Activated CD4-positive, alpha-beta T cell treated with anti-CD3 and anti-CD28 coated beads, Interleukin-2, amount 50 U/mL, for 16 hours (primary cell): ENCODE measurements at places on chromosomes 4 and X.

- no peak for DNase-seq
These were observed 154.6 kb downstream of the GUCY2F start for GRCh38 chrX:109327251-109327650.

DNA sequence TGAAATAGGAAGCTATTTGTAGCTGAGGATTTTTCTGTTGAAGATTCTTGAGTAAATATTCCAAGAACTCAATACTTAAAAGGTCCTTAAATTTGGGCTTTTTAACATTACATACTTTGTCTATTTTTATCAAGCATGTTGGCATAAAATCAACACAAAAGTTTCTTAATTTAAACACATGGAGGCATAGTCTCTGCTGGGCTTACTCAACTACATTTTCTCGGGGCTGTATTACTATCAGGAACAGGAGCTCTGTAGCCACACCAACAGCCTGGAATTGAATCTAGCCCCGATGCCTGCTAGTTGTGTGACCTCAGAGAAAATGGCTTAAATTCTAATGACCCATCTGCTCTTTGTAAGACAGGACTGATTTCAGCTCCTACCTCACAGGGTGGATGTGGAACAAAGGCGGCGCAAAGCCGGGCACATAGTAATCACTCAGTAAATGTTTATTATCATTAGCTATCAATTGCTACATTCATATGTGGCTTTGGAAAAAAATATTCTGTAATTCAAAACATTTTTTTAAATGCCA lies 207.0 kb downstream of the NSUN7 start:
- DNase-seq, result no peak

DNA sequence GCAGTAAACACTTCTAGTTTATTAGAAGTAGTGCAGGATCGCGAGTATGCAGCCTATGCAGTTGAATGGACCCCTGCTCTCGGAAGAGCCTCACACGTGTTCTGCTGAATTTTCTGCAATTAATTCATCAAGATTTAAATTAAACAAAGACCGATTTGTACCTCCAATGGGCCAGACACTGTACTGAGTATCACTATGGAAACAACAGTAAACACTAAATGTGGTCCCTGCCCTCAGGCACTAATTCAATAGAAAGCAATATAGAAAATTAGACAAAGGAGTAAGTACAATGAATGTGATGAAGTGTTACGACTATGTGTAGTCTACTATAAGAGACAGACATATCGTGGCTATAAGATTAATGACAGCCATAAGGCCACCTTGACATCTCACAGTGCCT lies 740.3 kb upstream of the FRG1 start:
- DNase-seq, result no peak

DNA sequence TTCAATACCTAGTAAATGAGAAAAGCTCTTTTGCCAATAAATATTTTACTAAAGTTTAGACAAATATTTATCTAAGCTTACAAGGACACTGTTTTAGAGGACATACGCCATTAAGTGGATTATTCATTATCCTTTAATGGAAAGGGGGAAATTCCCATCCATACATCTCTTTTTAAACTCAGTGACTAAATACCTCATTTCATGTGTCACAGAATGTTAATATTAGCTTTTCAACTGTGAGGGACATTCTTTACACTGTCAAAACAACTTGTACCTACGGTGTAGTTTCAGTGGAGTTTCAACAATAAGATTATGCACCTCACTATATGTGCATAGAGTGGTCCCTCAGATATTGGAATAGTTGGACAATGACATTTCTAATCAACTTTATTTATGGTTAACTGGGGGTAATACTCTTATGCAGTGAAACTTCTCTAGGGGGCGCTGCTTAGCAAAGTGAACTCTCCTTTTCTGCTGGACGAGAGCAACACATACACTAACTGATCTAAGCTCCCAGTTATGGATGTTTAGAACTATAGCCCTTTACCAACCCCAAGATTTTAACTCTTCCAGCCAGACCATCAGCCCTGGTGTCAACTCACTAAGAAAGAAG lies 9.7 kb downstream of the HS6ST2 start:
- DNase-seq, result no peak
